ENCODE measurements at places on chromosomes 7 and 10.

DNA sequence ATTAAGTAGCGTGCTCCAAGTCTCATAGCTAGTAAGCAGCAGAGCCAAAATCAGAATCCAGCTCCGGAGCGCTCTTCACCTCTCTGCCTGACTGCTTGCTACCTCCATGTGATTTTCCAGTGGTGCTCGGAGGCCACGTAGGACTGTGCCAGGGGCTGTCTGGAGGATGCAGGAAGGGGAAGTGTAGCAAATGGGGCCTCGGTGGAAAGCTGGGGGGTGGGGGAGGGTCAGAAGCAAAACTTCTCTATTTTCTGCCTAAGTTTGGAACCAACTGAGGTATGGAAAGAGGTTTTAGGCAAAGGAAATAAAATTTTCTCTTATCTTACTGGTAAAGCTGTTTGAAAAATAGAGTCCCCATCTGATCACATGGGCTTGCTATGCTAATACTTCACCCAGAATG lies 108.7 kb downstream of the TBXAS1 start:
- DNase-seq = no peak

DNA sequence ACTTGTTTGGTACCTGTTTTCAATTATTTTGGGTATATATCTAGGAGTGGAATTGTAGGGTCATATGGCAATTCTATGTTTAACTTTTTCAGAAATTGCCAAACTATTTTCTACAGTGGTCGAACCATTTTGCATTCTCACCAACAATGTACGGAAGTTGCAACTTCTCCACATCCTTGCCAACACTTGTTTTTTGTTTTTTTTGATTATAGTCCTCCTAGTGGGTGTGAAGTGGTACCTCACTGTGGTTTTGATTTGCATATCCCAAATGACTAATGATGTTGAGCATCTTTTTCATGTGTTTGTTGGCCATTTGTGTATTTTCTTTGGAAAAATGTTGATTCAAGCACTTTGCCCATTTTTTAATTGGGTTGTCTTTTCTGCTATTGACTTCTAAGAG lies 122.1 kb downstream of the RPS24 start:
- DNase-seq = no peak

- DNase-seq = peak; percentile 41
Measured at GRCh38 chr10:103745341-103746247, 109.8 kb downstream of the SH3PXD2A start.

- no peak for DNase-seq
Measured at GRCh38 chr7:79425665-79426064, 27.8 kb downstream of the MAGI2 start.

GRCh38 chr10:11170993-11171851 lies 153.6 kb downstream of the CELF2 start:
- no peak for DNase-seq

GRCh38 chr10:98060079-98060478 lies 29.7 kb upstream of the CRTAC1 start:
- DNase-seq = no peak

DNA sequence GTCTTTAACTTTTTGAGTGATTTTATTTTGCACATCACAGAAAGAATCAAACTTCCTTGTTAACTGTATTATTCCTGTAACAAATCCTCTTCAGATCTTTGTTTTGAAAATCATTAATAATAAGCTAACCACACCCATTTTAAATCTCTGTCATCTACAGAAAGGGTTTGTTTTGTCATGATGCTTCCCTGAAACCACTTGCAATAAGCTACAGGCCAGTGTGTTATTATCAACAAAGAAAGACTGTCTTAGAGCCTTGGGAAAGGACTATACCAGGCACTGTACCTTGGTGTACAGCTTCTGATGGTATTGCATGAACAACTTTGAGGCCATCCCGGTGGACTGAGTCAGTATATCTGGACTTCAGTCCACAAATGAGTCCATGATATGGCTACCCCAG lies 145.3 kb upstream of the FAM3C start:
- DNase-seq = no peak

GRCh38 chr7:41466760-41467384 lies 236.0 kb downstream of the INHBA start:
- DNase-seq = no peak

DNA sequence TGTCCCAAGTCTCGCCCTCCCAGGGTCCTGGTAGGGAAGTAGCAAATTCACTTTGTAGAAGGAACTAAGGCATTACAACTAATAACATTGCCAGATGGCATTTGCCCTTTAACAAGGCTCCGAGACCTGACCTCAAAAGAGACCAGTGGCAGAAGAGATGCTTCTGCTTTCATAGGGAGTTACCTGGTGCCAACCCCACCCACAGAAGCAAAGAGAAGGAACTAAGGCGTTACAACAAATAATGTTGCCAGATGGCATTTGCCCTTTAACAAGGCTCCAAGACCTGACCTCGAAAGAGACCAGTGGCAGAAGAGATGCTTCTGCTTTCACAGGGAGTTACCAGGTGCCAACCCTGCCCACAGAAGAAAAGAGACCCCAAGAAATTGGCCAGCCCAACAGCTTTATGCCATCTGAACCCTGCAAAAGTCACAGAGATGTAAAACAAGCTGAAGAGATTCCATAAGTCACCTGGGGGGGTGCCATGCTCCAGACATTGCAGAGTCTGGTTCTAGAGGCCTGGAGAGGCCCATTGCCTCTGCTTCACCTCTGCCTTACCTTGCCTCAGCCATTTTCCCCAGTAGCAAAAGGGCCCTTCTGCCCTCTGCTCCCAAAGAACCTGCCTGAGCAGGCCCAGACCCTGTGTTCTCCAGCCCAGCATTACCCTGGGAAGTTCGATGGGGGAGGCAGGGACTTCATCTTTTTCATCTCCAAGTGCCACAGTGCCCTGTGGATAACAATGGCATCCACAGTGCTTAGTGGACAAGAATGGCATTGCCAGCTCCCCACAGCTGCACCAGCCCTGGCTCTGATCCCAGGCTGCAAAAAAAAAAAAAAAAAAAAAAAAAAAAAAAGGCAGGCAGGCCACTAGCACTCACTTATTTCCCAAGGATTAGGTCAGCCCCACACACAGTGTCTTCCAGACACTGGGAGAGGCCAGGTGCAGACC lies 179.5 kb upstream of the PLXNA4 start:
- peak; percentile 20 for DNase-seq

- DNase-seq = no peak
Measured at GRCh38 chr7:22269963-22270362, 87.0 kb downstream of the RAPGEF5 start.

DNA sequence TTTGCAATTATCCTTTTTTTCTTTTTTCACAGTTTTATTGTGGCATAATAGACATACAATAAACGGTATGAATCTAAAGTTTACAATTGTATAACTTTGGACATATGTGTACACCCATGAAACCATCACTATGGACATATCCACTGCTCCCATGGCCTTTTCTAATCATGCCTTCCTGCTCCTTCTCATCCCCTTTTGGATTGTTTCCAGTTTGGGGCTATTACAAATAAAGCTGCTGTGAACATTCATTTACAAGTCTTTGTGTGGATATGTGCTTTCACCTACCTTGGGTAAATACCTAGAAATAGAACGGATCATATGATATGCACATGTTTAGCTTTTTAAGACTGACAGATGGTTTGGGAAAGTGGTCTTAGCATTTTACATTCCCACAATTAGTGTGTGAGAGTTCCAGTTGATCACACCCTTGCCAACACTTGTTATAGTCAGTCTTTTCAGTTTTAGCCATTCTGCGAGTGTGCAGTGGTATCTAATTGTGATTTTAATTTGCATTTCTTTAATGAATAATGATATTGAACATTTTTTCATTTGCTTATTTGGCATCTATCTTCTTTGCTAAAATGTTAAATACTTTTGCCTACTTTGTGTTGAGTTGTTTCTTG lies 120.9 kb upstream of the KAT6B start:
- DNase-seq = no peak

Data from H54 (cell line).